ENCODE measurements at places on chromosomes 13 and 19.
A peak's percentile ranks its signal among the peaks of the same experiment; 100 is the strongest.

DNA sequence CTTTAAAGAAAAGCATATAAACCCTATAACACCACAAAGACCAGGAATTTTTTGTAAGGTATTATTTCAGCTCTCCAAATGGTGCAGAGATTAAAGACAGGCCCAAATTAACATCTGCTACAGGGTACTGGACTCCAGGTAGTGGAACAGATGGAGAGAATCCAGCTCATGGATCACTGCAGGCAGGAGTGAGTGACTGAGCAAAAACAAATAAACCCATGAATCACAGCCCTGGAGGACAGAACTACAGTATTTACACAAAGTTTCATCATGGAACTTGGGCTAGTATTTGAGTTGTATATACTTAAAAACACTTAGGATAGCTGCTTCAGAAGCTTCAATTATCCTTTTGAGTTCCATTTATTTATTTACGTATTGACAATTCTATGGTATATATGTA, 132.8 kb upstream of the SPRY2 start:
- no peak for DNase-seq

DNA sequence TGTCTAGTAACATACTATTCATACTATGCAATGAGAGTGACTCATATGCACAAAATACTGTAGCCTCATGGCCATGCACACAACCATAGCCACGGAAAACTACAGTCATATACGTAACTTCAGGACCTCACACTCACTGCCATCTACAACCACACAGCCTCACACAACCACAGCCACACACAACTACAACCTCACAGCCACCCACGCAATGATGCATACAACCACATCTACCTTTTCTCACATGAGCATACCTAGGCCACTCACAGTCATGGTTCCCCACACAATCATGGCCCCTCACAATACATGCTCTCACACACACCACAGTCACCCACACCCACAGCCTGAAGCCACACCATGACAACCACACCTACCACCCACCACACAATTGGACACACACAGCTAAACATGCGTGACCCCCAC, 8.7 kb upstream of the TNFSF14 start:
- DNase-seq, result no peak

GRCh38 chr13:94312511-94313216, 166.8 kb downstream of the DCT start:
- DNase-seq, result peak; percentile 2

GRCh38 chr19:56547535-56547934, 8.8 kb downstream of the ZFP28 start:
- no peak for DNase-seq

Data from NCI-H2107 (cell line).